ENCODE measurements at places on chromosomes 16 and 17.

DNA sequence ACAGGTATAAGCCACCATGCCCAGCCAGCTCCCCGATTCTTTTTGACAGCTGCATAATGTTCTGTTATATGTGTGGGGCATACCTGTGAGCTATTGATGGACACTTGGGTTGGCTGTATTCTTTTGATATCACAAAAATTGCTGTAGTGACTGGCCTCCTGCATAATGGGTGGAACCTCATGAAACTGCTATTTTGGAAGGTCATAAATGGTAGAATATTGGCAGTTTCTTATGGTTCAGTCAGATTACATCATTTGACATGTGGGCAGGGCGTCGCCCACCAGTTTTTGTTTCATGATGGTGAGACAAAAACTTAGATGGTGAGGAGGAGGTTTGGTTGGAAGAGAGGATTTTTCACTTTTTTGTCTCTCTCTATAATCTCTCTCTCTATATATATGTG is 26.7 kb upstream of the POLR3E start:
- H3K27ac ChIP-seq = no peak overlapping the region
- H3K4me1 ChIP-seq = no peaks in the 10 kb centered on the region
- no peak overlapping the region for H3K4me3 ChIP-seq

GRCh38 chr16:56231-56927 is 2.8 kb downstream of the SNRNP25 start:
- no peaks in the 10 kb centered on the region for H3K4me1 ChIP-seq
- H3K36me3 ChIP-seq = peaks cover 60% of the 10 kb centered on the region
- no peak overlapping the region for H3K4me3 ChIP-seq
- H3K27ac ChIP-seq = no peak overlapping the region

DNA sequence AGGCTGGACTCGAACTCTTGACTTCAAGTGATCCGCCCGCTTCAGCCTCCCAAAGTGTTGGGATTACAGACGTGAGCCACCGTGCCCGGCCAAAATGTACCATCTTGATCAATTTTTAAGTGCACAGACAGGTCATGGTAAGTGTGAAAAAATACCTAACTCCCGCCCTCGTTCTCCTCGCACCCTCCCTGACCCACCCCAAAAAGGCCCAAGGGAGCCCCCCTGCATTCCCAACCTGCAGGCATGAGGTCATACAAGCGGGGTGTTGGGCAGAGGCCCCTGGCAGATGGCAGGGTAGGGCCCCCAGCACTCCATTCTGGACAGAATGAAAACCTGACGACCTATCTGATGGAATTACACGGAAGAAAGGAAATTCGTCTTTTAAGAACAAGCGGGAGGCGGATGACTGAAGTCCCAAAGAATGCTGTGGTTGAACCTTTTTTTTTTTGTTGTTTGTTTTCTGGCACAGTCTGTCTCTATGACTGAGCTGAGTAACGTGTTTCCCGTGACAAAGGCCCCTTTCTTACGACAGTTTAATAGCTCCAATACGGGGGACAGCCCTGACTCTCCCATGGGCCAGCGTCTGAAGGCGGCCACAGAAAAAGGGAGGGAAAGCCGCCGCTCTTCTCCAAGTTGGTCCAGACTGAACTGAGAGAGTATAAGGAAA is 376.4 kb downstream of the SLC39A11 start:
- H3K4me1 ChIP-seq = no peaks in the 10 kb centered on the region
- DNase-seq = peak; percentile 60
- H3K27me3 ChIP-seq = no peaks in the 10 kb centered on the region
- H3K36me3 ChIP-seq = no peaks in the 10 kb centered on the region
- peak overlapping the region; percentile 38 for H3K27ac ChIP-seq
- no peak overlapping the region for H3K4me3 ChIP-seq

DNA sequence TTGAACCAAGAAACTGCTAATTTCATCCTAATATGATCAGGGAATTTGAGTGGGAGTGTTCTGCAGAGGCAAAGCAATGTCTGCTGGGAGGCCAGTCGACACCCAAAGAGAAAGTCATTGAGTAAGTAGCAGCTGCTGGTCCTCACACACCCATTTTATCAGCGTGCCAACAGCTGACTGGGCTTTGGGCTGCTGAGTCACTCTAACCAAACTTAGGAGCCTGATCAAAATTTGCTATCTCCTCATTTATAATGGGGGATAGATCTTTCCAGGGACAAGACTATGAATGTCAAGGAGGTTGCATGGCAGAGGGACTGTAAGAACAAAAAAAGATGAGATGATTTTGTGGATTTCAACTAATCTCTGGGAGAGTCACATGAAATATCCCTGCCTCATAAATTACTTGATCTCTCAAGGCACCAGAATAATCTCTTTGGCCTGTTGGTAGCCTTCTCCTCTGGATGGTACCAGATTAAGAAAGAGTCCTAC is 32.9 kb downstream of the CPSF4L start:
- DNase-seq = peak; percentile 83
- no peaks in the 10 kb centered on the region for H3K36me3 ChIP-seq
- H3K4me1 ChIP-seq = no peaks in the 10 kb centered on the region
- no peaks in the 10 kb centered on the region for H3K27me3 ChIP-seq
- no peak overlapping the region for H3K4me3 ChIP-seq
- peak overlapping the region; percentile 62 for H3K27ac ChIP-seq

- H3K27ac ChIP-seq = no peak overlapping the region
- peaks cover 7% of the 10 kb centered on the region for H3K36me3 ChIP-seq
- no peak for DNase-seq
- H3K4me3 ChIP-seq = no peak overlapping the region
- H3K27me3 ChIP-seq = no peaks in the 10 kb centered on the region
Observed at GRCh38 chr17:67696347-67696746, 21.4 kb upstream of the NOL11 start.

- no peaks in the 10 kb centered on the region for H3K36me3 ChIP-seq
- H3K27me3 ChIP-seq = no peaks in the 10 kb centered on the region
- DNase-seq = no peak
- H3K4me1 ChIP-seq = peaks cover 15% of the 10 kb centered on the region
Observed at GRCh38 chr17:17348872-17349723, 45.9 kb downstream of the NT5M start.

DNA sequence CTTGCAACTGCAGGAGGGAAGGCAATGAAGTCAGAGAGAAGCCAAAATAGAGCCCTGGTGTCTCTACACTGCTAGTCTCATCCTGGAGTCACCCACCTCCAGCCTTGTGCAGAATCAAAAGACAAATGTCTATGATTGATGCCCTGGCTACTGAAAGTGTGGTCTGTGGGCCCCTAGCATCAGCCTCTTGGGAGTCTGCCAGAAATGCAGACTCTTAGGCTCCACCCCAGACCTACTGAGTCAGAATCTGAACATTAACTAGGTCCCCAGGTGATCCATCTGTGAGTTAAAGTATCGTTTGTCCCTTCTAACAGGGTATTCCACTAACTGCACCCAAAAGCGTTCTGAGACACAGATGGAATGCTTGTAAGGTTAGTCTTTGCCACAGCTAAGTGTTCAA is 21.2 kb downstream of the EARS2 start:
- H3K4me3 ChIP-seq = no peak overlapping the region
- DNase-seq = no peak
- no peak overlapping the region for H3K27ac ChIP-seq
- peaks cover 66% of the 10 kb centered on the region for H3K36me3 ChIP-seq
- no peaks in the 10 kb centered on the region for H3K27me3 ChIP-seq

DNA sequence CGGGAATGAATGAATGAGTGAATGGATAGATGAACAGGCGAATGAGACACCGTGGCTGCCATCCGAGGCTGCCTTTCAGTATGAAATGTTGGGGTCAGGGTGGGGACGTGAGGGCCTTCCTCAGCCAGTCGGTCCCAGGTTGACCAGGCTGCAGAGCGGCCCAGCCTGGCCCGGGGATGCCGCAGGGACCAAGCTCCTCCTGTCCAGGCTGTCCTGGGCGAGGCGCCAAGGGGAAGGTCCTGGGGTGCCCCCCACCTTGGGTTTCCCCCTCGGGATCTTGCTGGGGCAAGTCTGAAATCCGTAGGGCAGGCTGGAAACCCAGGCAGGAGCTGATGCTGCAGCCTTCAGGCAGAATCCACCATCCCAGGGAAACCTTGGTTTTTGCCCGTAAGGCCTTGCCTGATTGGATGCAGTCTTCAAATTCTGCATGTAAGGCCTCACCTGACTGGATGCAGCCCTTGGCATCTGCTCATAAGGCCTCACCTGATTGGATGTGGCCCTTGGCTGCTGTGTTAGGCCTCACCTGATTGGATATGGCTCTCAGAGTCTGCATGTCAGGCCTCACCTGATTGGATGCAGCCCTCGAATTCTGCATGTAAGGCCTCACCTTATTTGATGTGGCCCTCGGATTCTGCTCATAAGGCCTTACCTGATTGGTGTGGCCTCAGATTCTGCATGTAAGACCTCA is 61.7 kb upstream of the ZNF469 start:
- no peak for DNase-seq
- H3K36me3 ChIP-seq = no peaks in the 10 kb centered on the region
- no peak overlapping the region for H3K27ac ChIP-seq
- no peak overlapping the region for H3K4me3 ChIP-seq
- no peaks in the 10 kb centered on the region for H3K4me1 ChIP-seq
- no peaks in the 10 kb centered on the region for H3K27me3 ChIP-seq

GRCh38 chr16:85078226-85078625 is 34.0 kb downstream of the CIBAR2 start:
- DNase-seq = no peak
- H3K27ac ChIP-seq = no peak overlapping the region
- H3K4me1 ChIP-seq = peaks cover 2% of the 10 kb centered on the region
- no peak overlapping the region for H3K4me3 ChIP-seq
- H3K27me3 ChIP-seq = no peaks in the 10 kb centered on the region

GRCh38 chr17:66963909-66964771 is at the start of gene CACNG4:
Gene CACNG4 (plus strand): TSS chr17:66964707. CDS start chr17:66964912, 205 bp downstream.
- DNase-seq = no peak
- H3K27me3 ChIP-seq = peaks cover 10% of the 10 kb centered on the region
- H3K36me3 ChIP-seq = no peaks in the 10 kb centered on the region
- H3K27ac ChIP-seq = no peak within 1 kb of the TSS

GRCh38 chr17:17613708-17614114 is 22.2 kb upstream of the PEMT start:
- H3K4me3 ChIP-seq = no peak overlapping the region
- DNase-seq = peak; percentile 67
- H3K4me1 ChIP-seq = no peaks in the 10 kb centered on the region

DNA sequence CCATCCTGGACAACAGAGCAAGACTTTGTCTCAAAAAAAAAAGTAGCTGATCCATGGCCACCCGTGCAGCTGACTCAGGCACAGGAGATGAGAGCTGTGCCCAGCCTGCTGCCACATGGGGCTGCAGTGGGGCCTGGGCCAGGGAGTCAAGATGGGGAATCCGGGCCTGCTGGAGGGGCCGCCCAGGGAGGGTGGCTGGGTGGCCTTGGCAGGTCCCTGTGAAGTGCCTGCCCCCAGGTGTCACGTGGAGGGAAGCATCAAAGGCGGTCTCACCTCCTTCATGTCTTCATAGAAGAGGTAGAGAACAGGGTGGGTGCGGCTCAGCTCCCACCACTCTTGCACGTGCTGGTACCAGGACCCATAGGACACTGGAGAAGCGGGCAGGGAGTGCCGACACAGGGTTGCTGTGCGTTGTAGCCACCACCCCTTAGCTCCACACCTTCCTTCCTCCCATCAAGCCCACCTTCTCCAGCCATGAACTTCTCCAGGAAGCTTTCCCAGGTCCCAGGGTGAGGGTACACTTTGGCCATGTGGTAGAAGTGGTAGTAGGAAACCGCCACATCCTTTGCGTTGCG is 3.8 kb downstream of the SULT1A2 start:
- no peak overlapping the region for H3K27ac ChIP-seq
- H3K36me3 ChIP-seq = peaks cover 30% of the 10 kb centered on the region
- no peak for DNase-seq
- no peaks in the 10 kb centered on the region for H3K27me3 ChIP-seq

- no peaks in the 10 kb centered on the region for H3K4me1 ChIP-seq
- no peaks in the 10 kb centered on the region for H3K36me3 ChIP-seq
- H3K27me3 ChIP-seq = no peaks in the 10 kb centered on the region
- H3K27ac ChIP-seq = no peak within 1 kb of the TSS
Observed at GRCh38 chr17:40703652-40704051, at the start of gene KRT24. Gene KRT24 (minus strand): TSS chr17:40703752. CDS start chr17:40703693, 59 bp downstream.

DNA sequence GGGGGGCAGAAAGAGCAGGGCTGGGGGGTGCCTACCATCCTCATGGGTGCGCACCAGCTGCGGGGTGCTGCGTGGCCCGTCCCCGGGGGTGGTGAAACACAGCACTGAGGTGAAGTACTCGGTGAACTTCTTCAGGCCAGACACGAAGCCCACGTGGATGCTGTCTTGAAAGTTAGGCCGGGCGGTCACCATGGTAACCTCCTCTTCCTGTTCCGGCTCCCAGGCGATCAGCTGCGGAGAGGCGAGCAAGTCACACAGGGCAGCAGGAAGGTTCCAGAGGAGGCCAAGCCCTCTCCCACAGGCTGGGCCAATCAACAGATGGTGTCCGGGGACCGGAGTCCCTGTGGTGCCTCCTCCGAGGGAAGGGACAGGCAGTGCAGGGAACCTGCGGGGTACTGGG is 90.1 kb upstream of the CDC42EP4 start:
- DNase-seq = no peak
- H3K4me1 ChIP-seq = no peaks in the 10 kb centered on the region
- no peaks in the 10 kb centered on the region for H3K27me3 ChIP-seq
- no peak overlapping the region for H3K27ac ChIP-seq

- DNase-seq = no peak
- no peaks in the 10 kb centered on the region for H3K27me3 ChIP-seq
- H3K4me1 ChIP-seq = peaks cover 27% of the 10 kb centered on the region
- H3K4me3 ChIP-seq = no peak within 1 kb of the TSS
Observed at GRCh38 chr17:42122371-42123303, at the start of gene HSPB9. Gene HSPB9 (plus strand): TSS chr17:42122804. CDS start chr17:42122851, 47 bp downstream.

GRCh38 chr17:74390680-74391653 is 23.7 kb downstream of the GPR142 start:
- DNase-seq = no peak
- H3K4me1 ChIP-seq = peaks cover 12% of the 10 kb centered on the region
- no peak overlapping the region for H3K27ac ChIP-seq
- H3K36me3 ChIP-seq = no peaks in the 10 kb centered on the region
- H3K27me3 ChIP-seq = no peaks in the 10 kb centered on the region

DNA sequence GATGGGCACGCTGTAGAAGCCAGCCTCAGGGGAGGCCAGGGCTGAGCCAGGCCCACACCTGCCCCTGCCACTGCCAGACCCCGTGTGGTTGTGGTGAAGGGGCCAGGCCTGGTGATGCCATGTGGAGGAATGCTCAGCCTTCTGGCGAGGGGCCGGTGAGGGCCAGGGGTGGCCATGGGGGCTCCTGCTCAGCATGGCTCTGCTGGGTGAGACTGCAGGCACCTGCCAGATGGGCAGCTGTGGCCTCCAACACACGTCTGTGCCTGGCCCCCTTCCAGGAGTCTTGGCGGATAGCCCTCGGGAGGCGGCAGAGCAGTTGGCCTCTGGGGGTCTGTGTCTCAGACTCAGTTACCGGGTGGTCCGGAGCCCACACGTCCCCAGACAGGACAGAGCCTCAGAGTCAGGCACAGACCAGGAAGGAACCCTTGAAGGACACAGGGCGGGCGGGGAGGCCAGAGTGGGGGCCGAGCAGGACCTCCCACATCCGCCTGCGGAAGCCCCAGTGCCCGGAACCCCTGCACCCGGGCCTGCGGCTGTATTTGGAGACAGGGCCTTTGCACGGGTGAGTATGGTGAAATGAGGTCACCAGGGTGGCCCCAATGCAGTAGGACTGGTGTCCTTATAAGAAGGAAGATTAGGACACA is 22.5 kb upstream of the CHMP6 start:
- no peak overlapping the region for H3K4me3 ChIP-seq
- no peaks in the 10 kb centered on the region for H3K27me3 ChIP-seq
- H3K4me1 ChIP-seq = no peaks in the 10 kb centered on the region
- no peak for DNase-seq

GRCh38 chr16:10988879-10989278 is 44.5 kb downstream of the CLEC16A start:
- H3K27me3 ChIP-seq = no peaks in the 10 kb centered on the region
- no peaks in the 10 kb centered on the region for H3K36me3 ChIP-seq
- H3K4me1 ChIP-seq = peaks cover 7% of the 10 kb centered on the region
- no peak overlapping the region for H3K4me3 ChIP-seq
- H3K27ac ChIP-seq = no peak overlapping the region
